SK-N-DZ (cell line): ENCODE measurements at places on chromosomes 2 and 18.
A peak's percentile ranks its signal among the peaks of the same experiment; 100 is the strongest.

- DNase-seq: peak; percentile 50
Measured at GRCh38 chr2:64268330-64269048, 124.3 kb upstream of the PELI1 start.

DNA sequence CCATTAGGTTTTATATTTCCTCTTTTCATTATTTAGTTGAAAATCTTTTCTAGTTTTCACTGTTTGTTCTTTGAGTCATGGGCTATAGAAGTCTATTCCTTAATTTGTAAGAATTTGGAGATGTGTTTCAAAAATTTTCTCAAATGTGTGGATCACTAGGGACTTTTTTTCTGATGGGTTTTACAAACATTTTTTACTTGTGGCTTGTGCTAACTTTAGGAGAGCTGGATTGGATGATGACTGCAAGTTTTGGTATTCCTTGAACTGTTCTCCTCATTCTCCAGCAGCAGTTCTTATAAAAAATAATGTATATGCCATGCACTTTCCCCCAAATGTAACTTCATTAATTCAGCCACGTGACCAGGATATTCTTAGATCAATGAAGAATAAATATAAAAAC is 94.7 kb upstream of the CWC22 start:
- DNase-seq: no peak

DNA sequence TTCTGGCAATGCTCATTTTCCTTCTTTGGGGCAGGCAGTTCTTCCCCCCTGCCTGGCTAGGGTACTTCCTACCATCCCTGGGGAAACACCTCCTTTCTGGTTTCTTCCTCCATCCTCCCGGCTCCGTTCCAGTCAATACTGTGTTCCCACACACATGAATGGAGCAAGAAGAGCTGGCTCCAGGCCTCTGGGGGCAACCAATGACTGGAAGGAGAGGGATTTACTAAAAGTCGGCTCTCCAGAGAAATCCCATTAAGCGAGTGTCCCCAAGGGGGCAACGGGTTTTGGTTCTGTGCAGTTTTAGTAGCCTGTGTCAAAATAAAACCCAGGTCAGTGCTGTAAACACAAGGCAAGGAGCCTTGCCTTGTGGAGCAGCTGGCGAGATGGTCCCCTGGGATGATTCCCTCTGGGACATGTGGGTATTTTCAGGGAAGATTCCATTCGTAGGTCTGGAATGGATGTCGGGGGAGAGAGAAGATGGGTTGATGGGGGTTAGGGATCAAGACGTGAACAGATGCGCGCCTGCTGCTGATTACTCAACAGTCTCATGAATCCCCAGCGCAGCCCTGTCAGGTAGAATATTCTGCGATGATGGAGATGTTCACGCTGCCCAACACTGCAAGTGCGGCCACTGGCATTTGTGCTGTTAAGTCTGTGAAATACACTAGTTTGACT is 32.0 kb downstream of the EMILIN2 start:
- DNase-seq: peak; percentile 76

- DNase-seq: no peak
Measured at GRCh38 chr2:106899786-106900530, 14.0 kb upstream of the ST6GAL2 start.

- DNase-seq: peak; percentile 77
Measured at GRCh38 chr2:239274391-239275043, 126.3 kb downstream of the HDAC4 start.

DNA sequence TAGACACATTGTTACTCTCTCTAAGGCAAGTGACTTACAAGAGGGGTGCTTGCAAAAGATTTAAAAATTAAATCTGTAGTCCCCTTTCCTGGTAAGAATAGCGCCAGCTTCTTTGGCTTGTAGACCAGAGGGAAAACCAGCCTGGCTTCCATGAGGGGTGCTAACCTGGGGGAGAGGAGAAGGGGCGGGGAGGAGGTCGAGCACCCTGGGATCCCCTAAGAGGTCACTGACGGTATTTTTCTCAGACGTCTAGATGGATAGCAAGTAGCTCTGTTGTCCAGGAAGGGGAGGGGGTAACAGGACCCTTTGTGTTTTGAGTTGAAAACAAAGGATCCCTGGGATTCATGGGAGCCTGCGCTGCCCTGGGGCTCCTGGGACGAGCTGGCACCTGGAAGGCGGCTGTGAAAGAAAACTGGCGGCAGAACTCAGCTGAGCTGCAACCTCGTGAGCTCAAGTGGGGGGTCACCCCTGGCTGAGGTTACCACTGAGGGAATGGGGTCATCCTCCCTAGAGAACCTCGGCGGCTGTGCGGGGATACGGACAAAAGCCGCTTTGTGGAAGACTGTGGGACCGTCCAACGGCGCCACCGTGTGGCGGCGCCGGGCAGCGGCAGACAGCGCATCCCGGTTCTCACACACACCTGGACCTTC is 37.8 kb upstream of the MRPL19 start:
- peak; percentile 51 for DNase-seq

GRCh38 chr18:55509631-55510324 is 78.2 kb downstream of the TCF4 start:
- DNase-seq: no peak

- DNase-seq: no peak
Measured at GRCh38 chr2:54767921-54768320, 44.5 kb downstream of the EML6 start.

DNA sequence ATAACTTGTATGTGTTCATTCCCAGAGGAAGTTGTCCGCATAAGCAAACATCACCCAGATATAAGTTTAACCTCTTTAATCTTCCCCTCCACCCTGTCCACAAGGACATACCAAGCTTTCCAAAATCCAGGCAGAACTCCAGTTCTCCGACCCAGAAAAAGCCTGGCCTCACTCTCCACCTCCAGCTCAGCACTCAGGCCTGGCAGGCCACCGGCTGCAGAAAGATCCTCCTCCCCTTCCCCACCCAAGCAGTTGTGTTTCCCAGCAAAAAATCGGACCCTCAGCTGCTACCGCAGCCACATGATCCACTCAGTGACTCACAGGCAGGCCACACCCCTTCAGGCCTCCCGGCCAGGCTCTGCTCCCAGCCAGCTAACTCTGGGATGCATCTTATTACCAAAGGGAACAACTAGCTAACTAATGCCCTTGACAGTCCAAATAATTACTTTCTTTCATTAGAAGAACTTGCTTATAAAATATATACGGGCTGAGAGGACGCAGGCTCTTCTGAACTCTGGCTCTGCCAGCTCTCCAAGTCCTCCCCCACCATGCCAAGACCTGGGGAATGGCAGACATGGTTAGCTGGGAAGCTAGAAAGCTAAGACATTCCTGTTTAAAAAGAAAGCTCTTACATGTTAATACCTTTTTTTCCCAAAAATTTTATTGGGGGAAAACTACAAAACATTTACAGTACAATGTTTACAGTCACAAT is 4.5 kb downstream of the ZFP36L2 start:
- DNase-seq: peak; percentile 85

DNA sequence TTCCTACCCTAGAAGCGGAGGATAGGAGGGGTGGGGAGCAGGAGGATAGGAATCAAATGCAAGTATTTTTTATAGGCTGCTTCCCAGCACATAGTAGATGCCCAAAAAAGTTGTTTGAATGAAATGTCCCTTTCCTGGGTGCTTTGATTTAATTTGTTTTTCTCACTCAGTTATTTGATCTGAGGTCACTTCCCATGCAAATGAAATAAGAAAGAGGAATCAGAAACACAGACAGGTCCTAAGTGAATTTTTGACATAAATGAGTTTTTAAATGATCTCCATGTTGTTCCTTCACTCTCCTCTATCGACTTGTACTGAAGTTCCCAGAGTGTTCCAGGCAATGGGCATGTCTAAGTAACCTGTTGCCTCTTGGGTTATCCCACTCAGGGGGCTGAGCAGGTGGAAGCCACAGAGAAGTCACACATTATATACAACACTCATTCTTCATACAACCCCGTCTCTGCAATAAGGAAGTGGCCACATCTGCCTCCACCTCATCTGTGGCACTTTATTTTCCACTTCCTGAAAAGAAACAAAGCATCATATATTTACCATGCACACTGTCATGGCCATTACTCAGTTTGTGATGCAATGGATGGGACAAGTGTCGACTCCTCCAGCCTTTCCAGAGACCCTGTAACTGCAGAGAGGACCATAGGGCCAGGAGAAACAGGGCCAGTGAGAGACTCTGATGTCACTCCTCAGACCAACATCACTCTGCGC is 81.9 kb upstream of the ZNF397 start:
- DNase-seq: no peak

DNA sequence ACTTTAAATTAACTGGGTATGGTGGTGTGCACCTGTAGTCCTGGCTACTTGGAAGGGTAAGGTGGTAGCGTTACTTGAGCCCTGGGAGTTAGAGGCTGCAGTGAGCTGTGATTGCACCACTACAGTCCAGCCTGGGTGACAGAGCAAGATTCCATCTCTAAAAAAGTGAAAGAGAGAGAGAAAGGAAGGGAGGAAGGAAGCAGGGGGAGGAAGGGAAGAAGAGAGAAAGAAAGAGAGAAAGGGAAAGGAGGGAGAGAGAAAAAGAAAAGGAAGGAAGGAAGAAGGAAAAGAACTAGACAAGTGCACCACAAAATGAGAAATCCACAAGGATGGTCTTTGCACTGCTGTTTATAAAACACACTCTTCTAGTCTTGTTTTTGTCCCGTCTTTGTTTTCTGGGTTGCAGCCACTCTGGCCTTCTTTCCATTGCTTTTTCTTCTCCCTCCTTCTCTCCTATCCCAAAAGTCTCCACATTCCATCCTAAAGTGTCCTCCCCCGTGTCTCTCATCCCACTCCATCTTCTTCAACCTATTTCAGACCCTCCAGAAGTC is 32.0 kb downstream of the PKDCC start:
- no peak for DNase-seq

GRCh38 chr2:15560140-15560987 is 770 bp downstream of the NBAS start:
- DNase-seq: peak; percentile 90

DNA sequence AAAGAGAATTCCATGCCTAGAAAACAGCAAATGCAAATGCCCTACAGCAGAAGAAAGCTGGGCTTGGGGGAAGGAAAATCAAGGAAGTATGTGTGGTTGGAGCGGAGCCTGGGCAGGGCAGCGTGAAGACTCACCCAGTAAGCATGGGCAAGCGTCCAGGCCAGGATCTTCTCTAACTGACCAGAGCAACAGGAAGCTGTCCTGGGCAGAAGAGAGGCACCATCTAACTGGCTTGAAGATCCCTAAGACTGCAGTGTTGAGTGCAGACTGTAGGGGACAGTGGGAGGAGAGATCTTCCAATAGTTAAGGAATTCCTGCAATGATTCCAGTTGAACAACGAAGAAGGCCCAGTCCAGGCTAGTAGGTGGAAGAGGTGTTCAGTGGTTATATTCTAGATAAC is 57.9 kb downstream of the NXPH2 start:
- no peak for DNase-seq

DNA sequence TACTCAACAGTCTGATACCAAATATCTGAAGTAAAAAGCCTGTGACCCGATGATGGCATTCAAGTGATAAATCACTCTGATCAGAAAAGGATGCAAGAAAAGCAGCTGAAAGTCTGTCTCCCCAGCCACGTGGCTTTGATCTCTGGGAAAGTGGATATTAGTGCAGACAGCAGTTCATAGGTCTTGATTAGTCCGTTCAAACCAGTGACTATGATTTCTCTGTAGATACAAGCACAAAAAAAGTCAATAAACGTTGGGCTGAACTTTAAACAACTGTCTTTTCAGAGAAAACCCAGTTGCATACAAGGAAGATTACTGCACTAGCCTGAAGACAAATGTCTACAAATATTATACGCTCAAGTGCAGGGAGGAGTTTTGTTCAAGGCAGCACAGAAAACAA is 107.7 kb upstream of the CDC42EP3 start:
- peak; percentile 87 for DNase-seq

- DNase-seq: no peak
Measured at GRCh38 chr18:5653802-5654201, 110.0 kb upstream of the EPB41L3 start.

- no peak for DNase-seq
Measured at GRCh38 chr2:238843476-238843875, 4.4 kb upstream of the TWIST2 start.

- DNase-seq: peak; percentile 16
Measured at GRCh38 chr2:172613040-172613439, 57.1 kb downstream of the PDK1 start.

DNA sequence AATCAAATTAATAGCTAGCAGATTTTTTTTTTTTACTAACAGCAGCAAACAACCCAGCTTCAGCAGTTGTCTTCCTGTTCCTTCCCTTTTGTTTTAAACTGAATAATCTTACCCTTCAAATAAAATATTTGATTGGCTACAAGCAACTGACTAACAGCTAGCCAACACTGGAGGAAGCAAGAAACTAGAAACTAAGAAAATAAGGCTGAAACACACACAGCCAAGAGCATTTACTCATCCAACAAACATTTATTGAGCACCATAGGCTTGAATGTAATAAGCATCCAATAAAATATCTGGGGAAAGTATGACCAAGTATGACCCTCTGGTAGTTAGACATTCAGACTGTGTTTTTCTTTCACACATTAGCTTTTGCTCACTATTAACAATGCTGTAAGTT is 189.2 kb downstream of the CD226 start:
- DNase-seq: no peak

DNA sequence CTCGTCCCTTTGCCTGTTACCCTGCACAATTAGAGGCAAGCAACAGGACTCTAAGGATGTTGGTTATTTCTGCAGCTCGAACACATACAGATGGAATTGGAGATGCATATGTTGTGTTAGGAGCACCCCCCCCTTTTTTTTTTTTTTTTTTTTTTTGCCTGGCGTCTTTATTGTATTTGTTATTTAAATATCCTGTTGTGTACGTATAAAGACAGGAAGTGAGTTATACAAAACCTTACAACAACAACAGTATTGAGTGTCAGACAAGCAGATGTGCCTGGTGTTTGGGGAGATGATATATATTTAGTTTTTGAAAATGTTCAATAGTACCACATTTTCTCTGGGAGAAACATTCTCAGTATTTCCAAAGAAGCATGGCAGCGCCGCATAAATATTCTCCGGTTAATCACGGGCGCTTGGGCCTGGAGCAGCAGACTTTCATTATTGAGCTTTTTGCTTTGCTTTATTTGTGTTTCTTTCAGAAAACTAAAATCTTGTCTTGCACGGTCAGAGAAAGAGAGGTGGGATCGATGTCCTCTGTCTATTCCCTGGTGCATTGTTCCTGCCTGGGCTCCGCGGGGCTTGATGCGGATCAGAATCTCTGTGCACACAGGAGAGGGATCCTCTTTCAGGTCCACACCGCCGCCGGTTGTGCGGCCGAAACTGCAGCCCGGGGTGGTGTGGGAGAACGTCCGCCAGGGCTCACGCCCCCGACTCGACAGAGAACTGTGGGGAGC is 23.2 kb upstream of the ZNF516 start:
- DNase-seq: peak; percentile 38

DNA sequence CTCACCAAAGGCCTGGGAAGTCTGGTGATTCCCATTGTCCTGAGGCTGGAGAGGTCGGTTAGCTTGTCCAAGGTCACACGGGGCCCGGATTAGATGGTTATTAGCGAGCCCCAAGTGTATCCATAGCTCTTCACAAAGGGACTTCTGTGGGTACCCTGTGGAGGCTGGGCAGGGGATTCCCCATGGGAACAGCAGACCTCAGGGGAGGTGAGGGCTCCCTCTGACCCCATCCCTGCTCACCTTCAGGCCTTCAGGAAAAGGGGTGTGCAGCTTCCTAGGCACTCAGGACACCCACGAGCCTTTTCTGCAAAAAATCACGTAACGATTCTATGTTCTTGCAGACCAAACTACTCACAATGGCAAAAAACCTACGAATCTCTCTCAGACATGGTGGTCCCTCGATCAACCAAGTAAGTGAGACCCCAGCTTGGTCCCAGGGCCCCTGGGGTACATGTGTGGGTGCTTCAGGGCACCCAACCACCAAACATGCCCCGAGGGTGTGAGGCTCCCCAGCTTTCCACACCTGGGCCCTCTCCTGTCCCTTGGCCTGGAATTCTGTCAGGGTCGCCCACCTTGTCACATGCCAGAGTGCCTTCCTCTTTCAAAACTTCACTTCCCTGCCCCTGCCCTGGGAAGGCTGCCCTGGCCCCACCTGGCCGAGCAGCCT is 40.3 kb downstream of the PDIA6 start:
- no peak for DNase-seq
